ENCODE measurements at places on chromosomes 5 and 9.

DNA sequence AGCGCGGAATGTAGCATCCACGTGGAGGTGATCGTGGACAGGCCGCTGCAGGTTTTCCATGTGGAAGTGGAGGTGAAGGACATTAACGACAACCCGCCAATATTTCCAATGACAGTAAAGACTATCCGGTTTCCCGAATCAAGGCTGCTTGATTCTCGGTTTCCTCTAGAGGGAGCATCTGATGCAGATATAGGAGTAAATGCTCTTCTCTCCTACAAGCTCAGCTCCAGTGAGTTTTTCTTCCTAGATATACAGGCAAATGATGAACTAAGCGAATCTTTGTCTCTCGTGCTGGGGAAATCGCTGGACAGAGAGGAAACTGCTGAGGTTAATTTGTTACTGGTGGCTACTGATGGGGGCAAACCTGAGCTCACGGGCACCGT is 598 bp downstream of the PCDHA2 start:
- no peak for DNase-seq

GRCh38 chr9:28053096-28053777 is 480.0 kb upstream of the C9orf72 start:
- no peak for DNase-seq

GRCh38 chr5:88732862-88733261 is 150.1 kb downstream of the MEF2C start:
- no peak for DNase-seq

DNA sequence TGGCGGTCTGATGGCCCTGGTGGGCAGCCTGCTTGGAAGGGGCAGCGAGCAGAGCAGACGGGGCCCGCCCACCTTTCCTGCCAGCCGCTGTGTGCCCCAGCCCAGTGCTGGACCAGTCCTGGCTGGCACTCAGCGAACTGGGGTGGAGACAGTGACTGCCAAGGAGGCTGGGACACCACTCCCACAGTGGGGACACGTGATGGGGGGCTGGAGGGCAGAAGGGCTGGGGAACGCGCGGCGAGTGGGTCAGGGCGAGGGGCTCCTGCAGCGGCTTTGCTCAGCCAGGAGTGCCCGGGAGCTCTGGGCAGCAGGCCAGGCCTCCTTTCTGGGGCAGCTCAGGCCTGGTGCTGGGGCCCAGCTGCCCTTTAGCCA is 19.5 kb downstream of the NCS1 start:
- DNase-seq = no peak

GRCh38 chr9:115103746-115104477 is 14.0 kb downstream of the TNC start:
- no peak for DNase-seq

GRCh38 chr5:90689064-90689463 is 130.5 kb downstream of the ADGRV1 start:
- no peak for DNase-seq
